Activated CD4-positive, alpha-beta T cell treated with anti-CD3 and anti-CD28 coated beads for 24 hours (primary cell): ENCODE measurements at places on chromosomes 11 and 22.

GRCh38 chr22:17475318-17476230 is 87.7 kb upstream of the SLC25A18 start:
- DNase-seq, result no peak

DNA sequence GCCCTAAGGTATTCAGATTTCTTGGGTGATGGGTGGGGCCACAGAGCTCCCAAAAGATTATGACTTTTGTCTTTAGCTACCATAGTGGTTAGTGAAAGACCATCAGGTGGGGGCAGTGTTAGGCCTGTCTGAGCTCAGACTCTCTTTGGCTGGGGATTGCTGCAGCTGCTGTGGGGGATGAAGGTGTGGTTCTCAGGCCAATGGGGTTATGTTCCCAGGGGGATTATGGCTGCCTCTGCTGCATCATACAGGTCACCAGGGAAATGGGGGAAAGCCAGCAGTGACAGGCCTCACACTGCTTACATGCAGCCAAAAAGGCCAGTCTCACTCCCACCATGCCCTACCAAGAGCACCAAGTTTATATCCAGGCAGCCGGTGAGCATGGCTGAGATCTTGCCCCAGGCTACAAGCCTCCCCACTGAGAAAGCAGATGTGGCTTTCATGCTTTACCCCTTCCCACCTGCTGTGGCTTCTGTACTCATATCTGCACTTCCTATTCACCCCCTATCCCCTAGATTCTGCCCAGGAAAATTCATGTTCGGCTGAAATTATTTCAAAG is 24.8 kb downstream of the CNTF start:
- DNase-seq, result no peak

- DNase-seq, result no peak
These were observed 74.5 kb upstream of the LUZP2 start for GRCh38 chr11:24422376-24422775.

GRCh38 chr11:129790106-129790505 is 25.5 kb upstream of the TMEM45B start:
- no peak for DNase-seq

- no peak for DNase-seq
These were observed 117.7 kb upstream of the RCN1 start for GRCh38 chr11:31973172-31973571.

DNA sequence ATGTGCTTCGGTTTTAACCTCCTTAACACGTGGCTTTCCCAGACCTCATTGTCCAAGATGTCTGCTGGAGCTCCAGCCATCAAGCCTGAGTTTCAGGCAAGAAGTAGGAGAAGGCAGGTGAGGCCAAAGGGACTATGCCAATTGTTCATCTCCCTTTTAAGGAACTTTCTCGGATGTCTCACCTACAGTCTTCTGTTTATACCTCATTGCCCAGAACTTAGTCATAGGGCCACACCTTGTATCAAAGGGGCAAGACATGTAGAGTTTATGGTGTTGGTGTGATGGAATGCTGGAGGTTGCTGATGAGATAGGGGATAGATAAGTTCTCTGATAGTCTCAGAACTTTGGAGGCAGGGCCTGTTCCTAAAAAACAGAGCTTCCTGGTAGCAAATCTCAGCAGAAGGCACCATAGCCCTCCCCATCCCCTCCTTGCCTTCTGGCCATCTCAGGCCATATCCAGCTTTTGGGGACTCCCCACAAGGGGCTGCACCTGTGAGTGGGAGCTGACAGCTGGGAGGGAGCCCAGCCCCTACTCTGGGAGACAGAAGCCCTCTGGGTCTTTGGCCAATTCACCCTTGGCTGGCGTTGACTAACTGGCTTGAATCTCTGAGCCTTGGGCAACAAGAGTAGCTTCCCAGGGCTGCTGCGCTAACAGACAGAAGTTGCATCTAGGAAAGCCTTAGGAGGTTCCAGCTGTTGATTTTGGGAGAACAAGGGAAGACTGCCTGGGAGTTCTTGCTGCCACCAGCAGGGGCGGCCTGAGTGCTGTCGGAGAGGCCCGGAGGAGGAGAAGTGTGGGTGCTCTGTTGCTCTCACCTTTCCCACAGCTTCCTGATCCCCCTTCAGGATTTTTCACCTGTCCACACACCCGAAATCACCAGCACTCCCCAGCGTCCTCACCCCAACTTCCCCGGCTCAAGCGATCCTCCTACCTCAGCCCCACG is 149.8 kb upstream of the THY1 start:
- no peak for DNase-seq

DNA sequence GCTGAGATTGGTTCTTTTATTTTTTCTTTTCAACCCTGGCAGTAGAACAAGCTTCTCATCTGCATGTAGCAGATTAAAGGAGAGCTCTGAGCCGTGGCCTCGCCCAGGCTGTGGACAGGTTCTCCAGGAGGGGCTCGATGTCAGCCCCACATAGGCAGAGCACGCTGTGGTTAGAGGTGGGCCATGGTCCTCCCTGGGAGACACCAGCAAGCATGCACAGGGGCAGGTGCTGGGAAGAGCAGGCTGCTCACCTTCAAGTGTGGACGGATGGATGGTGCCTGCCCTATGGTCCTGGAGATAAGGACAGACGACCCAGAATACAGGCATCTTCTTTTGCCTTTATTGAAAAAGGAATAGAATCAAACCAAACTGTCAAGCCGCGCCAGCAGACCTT is 634.8 kb downstream of the BRD1 start:
- no peak for DNase-seq

GRCh38 chr11:61999141-61999975 is 31.9 kb upstream of the FTH1 start:
- DNase-seq, result no peak

- peak; percentile 46 for DNase-seq
These were observed 12.6 kb upstream of the NECTIN1 start for GRCh38 chr11:119741369-119742262.

- no peak for DNase-seq
These were observed 25.2 kb downstream of the OR6Q1 start for GRCh38 chr11:58055806-58056401.

DNA sequence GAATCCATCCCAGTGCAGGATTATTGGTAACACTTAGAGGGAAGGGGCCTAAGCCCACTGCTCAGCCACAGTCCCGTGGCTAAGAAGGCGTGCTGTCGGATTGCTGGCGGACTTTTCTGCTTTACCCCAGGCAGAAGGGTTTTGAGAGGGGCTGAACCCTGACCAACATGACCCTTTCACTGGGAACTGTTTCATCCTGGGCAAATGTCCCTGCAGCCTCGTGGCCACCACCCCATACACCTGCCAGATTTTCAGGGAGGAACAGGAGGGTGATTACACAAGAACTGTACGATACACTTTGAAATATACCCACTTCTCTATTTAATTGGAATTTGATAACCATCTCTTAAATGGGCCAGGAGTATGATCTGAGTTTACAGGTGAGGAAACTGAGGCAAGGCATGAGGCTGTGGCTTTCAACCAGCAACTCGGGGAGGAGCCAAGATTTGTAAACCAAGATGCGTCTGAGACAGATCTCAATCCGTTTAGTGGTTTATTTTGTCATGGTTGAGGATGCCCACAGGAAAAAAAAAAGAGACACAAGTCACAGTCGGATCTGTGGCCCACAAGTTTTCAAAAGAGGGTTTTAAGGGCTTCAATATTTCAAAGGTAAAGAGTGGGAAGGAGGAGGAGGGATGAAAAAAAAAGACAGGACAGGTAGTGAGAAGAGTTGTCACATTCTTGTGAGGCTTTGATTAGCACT is 6.1 kb upstream of the APOL3 start:
- no peak for DNase-seq

DNA sequence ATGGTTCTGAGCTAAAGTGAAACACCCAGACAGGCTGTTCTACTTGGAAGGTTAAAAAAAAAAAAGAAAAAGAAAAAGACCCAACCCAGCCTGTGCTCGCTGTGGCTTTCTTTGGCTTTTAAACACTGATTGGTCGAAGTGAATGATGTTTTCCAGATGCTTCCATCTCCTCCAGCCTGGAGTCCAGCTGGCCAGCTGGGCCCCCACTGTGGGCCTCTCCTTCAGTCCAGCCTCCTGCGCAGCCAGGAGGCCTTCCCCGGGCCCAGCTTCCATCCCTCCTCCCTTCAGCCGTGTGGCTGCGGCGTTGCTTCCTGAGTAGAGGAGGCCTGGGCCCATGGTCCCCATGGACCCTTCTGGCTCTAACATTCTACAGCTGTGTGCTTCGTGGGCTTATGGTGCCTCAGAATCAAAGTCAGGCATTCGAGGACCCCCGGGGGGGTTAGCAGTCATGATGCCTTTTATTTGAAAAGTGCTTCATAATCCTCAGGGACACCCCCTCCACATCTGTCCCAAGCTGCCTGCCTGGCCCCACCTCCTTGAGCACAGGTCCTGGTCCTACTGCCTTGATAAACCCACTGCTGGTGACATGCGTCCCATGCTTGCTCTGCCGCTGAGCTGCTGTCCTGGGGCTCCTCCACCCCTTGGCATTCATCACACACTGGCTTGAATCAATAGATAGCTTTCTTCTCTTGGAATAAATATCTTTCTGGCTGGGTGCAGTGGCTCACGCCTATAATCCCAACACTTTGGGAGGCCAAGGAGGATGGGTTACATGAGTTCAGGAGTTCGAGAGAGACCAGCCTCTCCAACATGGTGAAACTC is 42.2 kb upstream of the FBLN1 start:
- DNase-seq, result no peak

- DNase-seq, result no peak
These were observed 441 bp downstream of the TCN2 start for GRCh38 chr22:30607300-30607930.
